ENCODE measurements at places on chromosomes 2 and 18. TPM values are rescaled to one million over a fixed set of nuclear protein-coding genes. Genes with fewer than 3 reads are reported as not detected.
A peak's percentile ranks its signal among the peaks of the same experiment; 100 is the strongest.

GRCh38 chr2:235616885-235617284 is 123.0 kb downstream of the AGAP1 start:
- no peak for DNase-seq

Gene DUSP2
- total RNA-seq: 3.8 TPM

- no peak for DNase-seq
Measured at GRCh38 chr2:120991441-120991840, 255.8 kb downstream of the GLI2 start.

Gene FAM161A
- total RNA-seq: 1.9 TPM

DNA sequence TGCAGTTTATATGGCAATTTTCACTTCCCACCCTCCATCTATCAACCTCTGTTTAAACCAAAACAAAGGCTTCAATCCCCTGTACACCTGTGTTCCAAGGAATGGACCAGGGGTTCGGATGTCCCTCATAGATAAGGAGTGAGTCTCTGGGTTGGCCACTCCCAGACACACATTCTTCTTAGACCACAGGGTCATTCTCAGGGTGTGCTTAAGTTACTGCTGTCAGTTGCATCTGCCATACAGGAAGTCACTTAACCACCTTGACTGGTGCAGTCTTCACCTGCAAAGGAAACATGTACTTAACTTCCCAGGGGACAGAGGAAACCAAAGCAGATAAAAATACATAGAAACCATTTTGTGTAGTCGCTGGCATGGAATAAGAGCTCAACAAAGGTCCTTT is 151.0 kb upstream of the NDUFV2 start:
- no peak for DNase-seq

DNA sequence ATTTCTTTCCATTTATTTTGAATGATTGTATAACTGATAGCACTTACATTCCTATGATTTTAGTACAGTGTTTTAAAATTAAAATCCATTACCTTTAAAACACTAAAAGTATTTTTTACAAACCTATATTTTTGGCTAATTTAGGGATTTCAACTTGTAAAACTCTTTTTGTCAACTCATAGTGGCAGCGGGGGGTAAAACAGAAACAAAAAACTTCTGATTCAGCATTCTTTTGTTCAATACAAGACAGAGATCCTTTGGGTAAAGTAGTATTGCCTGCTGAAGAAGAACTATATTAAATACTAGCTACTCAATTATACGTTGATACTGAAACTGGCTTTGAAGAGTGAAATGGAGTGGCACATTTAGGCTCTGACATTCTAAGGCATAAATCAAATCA is 437.4 kb upstream of the CDH19 start:
- no peak for DNase-seq

DNA sequence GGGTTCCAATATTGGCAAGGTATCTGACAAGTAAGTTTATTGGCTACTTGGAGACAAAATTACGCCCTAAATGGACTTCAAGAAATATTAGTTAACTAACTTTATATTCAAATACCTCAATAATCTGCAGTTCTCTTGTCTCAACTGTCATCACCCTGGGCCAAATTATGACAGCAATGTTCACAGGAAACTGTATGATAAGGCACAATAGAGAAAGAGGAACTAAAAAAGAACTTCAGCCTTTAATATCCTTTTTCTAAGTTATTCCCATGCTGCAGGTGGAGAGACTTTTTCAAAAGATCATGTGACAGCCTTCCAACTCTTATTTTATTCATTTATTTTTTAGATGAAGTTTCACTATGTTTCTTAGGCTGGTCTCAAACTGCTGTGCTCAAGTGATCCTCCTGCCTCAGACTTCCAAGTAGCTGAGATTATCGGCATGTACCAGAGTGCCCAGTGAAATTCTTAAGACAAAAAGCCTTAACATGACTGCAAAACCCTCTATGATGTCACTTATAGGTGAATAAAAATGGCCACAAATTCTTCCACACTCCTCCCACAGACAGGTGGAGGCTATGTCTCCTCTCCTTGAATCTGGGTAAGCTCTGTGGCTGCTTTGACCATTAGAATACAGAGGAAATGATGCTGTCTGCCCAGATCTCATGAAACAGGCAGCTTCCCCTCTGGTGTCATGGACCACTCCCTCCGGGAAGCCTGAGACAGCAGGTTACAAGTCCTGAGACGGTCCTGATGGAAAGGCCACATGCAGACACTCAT is 211.0 kb downstream of the TGIF1 start:
- DNase-seq: no peak

DNA sequence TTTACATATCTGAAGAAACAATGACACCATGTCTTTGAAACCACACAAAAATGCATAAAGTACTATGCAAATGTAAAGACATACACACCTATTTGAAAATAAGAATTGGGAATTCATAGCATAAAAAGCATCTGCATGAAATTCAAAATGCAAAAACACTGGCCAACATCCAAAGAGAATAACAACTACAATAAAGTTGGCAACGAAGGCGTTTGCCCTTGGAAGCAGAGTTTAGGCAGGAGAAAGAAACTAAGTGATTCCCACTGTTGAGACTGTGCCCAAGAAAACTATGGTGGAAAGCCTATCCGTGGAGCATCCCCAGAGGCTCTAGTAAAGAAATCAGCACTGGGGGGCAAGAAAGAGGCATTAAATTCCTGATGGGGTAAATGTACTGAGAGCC is 292.8 kb downstream of the RIT2 start:
- no peak for DNase-seq

Gene C1GALT1C1L
- 1.4 TPM for total RNA-seq

- DNase-seq: no peak
Measured at GRCh38 chr2:54470266-54470938, 14.3 kb downstream of the SPTBN1 start.

- no peak for DNase-seq
Measured at GRCh38 chr2:234672498-234673150, 175.7 kb upstream of the ARL4C start.

DNA sequence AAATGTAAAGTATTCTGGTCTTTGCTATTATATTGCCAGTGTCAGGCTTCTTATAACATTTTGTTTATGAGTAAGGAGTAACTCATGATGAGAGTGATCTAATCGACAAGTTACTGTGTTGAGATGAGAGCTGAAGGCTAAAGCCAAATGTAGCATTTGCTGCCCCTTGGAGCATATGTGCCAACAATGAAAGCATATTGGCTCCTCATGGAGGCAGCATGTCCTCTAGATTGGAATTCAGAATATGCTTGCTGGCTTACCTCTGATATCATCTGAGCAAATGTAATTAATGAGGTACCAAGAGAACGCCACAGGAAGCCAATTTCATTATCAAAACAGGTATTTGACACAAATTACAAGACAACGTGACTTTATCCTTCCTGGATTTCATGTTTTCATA is 781.1 kb upstream of the FSHR start:
- no peak for DNase-seq

GRCh38 chr2:17518212-17519154 is at the start of gene RAD51AP2:
RAD51AP2 (minus strand) TSS chr2:17518440; CDS start chr2:17518415, 25 bp downstream.
- peak; percentile 93 for DNase-seq

- no peak for DNase-seq
Measured at GRCh38 chr18:13415736-13416135, 197.2 kb downstream of the LDLRAD4 start.

Gene G6PC2
- not detected for total RNA-seq

Gene SH2D6
- not detected for total RNA-seq

Gene CIB4
- total RNA-seq: not detected

DNA sequence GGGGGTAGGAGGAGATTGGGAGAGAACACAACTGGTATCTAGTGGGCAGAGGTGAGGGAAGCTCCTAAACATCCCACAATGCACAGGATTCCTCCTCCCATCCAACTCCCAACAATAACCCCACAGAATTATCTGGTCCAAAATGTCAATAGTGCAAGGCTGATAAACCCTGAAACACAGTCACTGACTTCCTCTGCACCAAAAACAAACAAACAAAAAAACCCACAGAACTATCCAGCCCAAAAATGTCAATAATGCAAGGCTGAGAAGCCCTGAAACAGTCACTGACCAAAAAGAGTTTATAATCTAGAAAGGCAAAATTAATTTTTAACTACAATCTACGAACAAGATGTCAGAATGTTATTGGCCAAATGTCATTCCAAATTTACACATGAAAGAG is 9.8 kb downstream of the TMX3 start:
- DNase-seq: no peak

Gene FAM124B
- 2.1 TPM for total RNA-seq

Gene RAD51AP2
- total RNA-seq: not detected

Gene PRSS56
- total RNA-seq: not detected

Gene RANBP2
- total RNA-seq: 63.7 TPM

GRCh38 chr2:673615-674320 is 3.4 kb downstream of the TMEM18 start:
- DNase-seq: no peak

- DNase-seq: peak; percentile 85
Measured at GRCh38 chr2:37344453-37345361, at the start of gene QPCT. QPCT (plus strand) TSS chr2:37344630; CDS start chr2:37344732, 102 bp downstream.

Gene GKN2
- total RNA-seq: not detected

DNA sequence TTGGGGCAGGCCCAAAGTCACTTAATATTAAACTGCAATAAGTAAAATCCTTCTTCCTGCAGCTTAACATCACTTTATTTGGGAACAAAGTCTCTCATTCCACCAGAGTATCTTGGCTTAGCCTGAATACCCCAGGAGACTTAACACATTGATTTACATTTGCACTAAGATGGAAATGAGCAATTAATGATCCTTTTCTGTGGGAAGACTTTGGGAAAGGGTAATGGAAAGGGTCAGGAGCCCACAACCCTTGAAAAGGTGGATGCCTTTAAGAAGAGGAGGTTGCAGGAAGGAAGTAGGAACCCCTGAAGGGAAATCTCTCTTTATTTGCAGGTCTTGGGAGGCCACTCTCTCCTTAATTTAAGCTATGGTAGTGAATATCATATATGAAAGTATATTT is 28.0 kb upstream of the BARD1 start:
- DNase-seq: no peak

DNA sequence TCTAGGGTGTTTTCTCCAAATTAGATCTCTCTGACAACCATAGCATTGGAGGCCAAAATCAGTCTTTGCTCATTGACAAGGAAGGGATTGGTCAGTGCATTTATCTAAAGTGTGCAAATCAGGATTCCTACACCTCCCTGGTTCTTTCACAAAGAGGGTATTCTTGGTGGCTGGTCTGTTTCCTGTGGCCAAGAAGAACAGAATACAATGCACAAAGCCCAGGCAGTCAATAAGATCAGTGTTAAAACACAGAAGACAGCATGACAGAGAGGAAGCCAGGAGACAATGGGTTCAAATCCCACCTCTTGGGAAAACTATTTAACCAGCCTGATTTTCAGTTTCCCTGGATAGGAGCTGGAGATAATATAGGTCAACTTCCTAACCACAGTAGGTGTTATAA is 46.1 kb upstream of the THOC1 start:
- DNase-seq: no peak

GRCh38 chr18:25029802-25030201 is 322.2 kb downstream of the ZNF521 start:
- no peak for DNase-seq

- no peak for DNase-seq
Measured at GRCh38 chr2:26144953-26145680, 27.8 kb upstream of the GAREM2 start.

GRCh38 chr18:3328532-3328931 is 66.6 kb downstream of the MYL12B start:
- no peak for DNase-seq

DNA sequence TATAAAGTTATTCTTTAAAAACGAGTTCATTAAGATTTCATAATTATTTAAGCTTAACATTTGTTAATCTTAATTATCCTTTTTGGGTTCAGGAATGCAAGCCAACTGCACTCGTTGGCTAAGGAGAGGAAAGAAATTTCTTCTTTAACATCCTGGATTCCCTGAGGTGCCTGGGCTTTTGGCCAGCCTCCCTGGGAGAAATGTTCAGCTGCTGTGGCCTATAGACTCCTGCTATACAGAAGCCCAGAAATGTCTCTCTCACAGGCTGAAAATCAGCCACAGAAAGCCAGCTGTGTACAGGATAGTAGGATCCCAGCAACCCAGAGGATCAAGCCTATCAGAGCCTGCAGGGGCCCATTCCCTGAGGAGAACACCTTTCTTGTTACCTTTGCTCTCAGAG is 430.3 kb downstream of the XIRP2 start:
- no peak for DNase-seq

- DNase-seq: no peak
Measured at GRCh38 chr18:23956483-23956882, 58.1 kb upstream of the TTC39C start.

- no peak for DNase-seq
Measured at GRCh38 chr2:224136396-224136795, 97.3 kb upstream of the SERPINE2 start.

DNA sequence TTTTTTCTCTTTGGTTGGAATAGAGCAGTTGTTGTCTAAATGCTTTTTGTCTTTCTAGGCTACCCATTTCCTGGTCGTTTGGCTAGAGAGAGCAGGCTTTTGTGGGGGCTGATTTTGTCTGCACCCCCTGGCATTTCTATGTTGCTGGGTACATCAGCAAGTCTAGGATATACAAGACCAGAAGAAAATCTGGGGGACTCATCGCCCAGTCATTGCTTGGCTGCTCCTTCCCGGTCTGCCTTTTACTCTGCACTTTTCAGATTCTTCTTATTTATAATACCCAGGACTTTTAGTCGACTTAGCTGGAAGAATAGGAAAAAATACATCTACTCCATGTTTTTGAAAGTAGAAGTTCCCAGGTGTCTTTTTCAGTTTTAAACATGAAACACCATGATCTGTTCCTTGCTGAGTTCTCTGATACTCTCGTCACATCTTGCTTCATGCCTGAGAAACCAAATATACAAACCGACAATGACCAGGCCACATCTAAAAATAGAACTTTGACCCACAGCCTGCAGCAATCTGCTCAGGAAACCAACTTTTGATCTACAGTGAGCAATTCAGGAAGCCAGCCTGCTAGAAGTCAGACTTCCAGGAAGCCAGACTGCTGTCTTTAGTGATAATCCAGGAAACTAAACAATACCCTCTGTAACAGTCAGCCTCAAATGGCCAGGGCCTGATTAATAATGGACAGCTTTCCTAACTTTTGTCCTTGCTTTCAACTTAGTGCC is 163.8 kb upstream of the MEX3C start:
- no peak for DNase-seq

Gene IL1B
- total RNA-seq: 1.1 TPM

DNA sequence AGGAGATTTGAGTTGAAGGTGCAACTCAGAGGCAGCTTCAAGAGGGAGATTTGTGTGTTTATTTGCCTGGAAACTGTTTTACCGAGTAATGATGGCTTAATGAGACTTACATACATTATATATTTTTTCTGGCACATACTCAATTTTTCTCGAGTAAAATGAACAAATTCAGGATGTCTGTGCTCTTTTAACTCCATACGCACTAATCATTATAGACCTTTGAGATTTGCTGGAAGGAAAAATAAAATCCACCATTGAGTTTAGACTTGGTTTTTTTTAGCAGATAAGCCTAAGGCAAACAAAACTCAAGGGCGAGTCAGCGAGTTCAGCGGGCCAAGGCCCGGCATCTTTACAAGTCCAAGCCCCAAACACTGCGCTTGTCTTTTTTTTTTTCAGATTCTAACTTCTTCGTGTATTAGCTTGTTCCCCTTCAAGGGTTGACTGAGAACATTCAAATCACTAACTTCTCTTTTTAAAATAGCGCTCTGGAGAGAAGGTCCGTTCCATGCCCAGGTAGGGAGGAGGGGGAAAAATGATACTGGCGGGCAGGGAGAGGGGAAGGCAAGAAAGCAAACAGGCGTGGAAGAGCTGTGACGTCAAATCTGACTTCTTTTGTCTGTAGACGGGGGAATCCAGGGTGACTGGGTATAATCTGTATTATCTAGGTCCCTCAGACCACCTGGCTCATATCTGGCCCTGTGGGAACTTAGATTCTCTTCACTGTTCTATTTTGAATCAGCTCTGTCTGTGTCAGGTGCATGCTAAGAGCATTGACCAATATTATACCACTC is 72.7 kb upstream of the MAP3K20 start:
- no peak for DNase-seq

- DNase-seq: no peak
Measured at GRCh38 chr18:73545472-73545871, 602.2 kb downstream of the FBXO15 start.

All from posterior vena cava (tissue), 2 donors.